ENCODE measurements at places on chromosomes 1 and 21.
A peak's percentile ranks its signal among the peaks of the same experiment; 100 is the strongest.

DNA sequence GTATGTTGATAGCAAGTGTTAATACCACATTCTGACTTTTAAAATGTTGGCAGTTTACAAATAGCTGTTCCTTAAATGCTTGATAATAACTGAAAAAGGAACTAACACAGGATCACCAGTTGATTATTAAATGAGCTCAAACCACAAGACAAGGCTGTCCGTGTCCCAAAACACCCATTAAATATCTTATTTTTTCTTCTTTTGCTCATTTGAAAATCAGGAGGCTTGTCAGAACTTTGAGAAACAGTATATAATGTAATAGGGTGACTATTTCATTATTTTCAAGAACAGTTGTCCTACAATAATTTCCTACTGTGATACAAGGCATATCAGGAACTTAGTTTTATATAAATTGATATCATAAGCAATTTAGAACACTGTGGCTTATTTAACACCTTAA lies 2.7 kb downstream of the CDKN2C start:
- DNase-seq = no peak

DNA sequence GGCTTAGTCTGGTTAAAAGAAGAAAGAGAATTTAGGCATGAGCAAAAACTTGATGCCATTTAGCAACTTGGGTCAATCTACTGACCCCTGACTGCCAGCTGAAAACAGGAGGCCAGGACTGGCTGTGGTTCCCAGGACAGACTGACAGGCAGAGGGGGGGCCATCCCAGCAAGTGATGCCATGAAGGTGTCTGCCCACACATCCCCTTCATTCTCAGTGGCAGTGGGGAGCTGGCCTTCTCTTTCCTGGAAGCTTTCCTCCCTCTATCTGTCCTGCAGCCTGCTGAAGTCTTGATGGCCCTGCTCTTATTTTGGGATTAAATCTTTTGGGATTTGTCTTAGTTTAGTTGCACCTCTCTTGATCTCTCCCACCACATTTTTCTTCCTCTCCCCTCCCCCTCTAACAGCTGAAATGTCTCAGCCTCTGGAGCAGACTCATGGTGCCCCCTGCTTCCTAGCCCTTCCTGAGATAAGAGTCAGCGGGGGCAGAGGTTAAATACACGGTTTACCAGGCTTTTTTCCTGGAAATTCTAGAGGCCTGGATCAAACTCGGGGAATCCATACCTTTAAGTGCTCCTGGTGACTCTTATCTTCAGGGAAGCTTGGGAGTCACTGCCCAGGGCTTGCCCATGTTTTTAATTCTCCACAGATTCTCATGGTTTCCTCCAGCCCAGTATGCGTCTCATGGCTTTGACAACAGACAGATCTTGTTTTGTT lies 99.5 kb upstream of the TSPAN2 start:
- DNase-seq = no peak

- DNase-seq = no peak
Measured at GRCh38 chr1:96488777-96489176, 232.8 kb upstream of the PTBP2 start.

DNA sequence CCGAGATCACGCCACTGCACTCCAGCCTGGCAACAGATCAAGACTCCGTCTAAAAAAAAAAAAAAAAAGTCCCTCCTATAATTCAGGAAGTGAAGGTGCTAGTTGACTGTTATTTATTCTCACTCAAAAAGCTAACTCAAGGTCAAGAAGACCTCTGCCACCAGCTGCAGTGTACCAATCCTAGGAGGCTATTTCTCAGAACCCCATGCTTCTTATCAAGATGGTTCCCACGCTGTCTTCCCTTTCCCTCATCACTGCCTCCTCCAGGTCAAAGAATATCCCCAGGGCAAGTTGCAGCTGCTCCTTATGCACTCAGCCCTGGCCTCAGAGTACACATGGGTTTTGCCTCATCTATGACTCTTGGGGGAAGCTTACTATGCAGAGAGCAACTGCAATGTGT lies 53.6 kb downstream of the RERE start:
- DNase-seq = peak; percentile 34

GRCh38 chr1:161071886-161072371 lies 2.2 kb upstream of the ARHGAP30 start:
- peak; percentile 82 for DNase-seq

DNA sequence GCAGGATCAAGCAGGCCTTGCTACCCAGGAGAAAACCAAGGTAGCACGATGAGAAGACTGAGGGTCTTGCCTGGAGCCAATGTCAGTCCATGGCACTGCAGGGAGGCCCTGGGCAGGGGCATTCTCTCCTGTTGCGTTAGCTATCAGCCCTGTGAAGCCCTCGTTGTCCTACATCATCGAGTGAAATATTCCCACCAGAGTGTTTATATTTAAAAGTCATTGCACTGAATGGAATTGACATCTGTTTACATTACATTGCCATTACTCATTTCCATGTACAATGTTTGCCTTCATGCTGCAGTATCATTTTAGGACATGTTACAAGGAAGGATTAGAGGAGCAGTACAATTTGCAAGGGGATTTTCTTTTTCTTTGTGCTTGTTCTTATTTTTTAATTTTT lies 243.9 kb downstream of the KAZN start:
- DNase-seq = no peak

- no peak for DNase-seq
Measured at GRCh38 chr1:55904541-55904940, 674.8 kb downstream of the PLPP3 start.

DNA sequence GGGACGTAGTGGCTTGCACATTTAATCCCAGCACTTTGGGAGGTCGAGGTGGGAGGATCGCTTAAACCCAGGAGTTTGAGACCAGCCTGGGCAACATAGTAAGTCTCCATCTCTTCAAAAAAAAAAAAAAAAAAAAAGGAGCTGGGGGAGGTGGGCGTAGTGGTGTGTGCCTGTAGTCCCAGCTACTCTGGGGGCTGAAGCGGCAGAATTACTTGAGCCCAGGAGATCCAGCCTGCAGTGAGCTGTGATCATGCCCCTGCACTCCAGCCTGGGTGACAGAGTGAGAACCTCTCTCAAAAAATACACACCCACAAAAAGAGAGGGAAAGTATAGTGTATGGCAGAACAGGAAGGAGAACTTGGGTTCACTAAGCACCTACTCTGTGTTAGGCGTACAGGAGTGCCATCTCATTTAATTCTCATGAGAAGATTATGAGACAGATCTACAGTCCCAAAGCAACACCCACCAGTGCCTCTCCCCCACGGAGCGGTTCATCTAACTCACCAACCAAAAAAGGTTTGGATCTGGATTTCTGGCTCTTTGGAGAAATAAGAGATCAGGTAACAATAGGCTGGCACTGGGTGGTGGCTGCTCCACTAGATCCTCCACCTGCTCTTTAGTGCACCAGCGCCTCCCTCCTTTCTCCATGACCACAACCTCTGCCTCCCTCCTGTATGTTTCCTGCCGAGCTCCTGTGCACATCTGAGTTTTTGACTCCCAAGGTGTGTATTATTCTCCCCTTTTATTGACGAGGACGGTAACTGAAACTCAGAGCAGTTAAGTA lies 1.4 kb upstream of the TRAF5 start:
- peak; percentile 30 for DNase-seq

DNA sequence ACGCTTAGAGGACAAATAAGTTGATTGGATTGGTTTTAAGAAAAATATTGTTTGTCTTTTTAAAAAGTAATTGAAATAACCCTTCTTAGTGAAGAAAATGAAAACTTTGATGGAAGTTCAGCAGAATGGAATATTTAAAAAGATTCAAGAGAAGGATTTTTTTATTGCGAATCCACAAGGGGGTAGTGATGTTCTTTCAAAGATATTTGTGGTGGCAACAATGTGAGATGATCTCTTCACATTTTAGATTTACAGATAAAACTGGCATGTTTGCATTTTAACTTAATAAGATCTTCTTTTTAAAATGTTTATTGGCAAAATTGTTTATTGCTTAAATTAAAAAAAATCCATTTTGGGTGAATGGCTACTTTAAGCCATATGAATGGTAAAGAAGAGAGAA lies 8.9 kb downstream of the CAMTA1 start:
- DNase-seq = no peak

- DNase-seq = no peak
Measured at GRCh38 chr1:234955107-234955731, 173.4 kb downstream of the TOMM20 start.

DNA sequence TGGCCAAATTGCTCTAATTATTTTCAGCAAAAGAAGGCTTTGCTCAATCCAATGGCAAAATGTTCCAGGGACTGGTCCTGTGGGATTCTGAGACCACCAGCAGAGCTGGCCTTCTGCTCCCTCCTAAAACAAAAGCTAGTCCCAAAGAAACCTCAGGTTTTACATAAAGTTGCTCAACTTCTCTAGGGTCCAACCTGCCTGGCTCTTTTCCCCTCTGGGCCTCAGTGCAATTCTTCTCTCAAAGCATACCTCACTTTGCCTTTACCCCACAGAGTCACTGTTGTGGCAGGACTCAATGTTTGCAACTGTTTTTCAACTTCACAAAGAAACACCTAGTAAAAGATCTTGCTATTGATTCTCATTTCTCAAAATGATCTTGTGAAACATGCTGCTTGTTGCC lies 39.8 kb downstream of the TBX15 start:
- DNase-seq = no peak

DNA sequence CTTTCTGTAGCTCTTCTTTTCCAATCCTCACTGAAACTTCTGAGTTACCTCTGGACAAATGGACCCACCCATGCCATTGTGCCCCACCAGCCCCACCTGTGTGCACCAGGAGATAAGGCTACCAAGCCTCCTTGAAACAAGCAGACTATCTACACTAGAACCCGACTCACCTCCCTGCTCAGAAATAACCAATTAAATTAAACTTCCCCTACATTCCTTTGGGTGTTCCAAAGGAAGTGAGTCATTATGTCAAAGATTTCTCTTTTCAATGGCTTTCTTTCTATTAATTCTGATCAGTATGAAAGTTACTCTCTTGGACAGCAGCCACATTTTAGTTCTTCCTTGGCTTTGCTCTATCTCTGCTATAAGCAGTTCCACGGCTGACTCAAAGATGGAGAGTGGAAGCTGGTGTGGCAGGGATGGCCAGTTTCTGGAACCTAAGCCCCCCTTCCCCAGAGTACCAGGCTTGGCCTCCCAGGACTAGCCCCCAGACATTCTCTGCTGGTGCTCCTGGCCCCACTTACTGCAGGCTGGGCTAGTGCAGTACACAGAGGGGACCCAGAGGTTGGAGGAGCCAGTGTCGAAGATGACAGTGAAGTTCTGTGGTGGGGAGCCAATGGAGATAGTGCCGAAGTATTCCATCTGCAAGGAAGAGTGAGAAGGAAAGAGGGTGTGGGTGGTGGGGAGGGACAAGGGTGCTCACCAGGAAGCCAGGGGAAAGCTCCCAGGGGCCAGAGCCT lies 1.9 kb downstream of the CTSE start:
- no peak for DNase-seq

GRCh38 chr1:23804183-23804835 lies 3.8 kb upstream of the GALE start:
- DNase-seq = no peak

GRCh38 chr1:28740118-28740517 lies 3.4 kb downstream of the YTHDF2 start:
- no peak for DNase-seq

- DNase-seq = no peak
Measured at GRCh38 chr1:221725735-221726672, 15.9 kb downstream of the DUSP10 start.

GRCh38 chr1:29501227-29501976 lies 265.1 kb downstream of the PTPRU start:
- DNase-seq = peak; percentile 55

DNA sequence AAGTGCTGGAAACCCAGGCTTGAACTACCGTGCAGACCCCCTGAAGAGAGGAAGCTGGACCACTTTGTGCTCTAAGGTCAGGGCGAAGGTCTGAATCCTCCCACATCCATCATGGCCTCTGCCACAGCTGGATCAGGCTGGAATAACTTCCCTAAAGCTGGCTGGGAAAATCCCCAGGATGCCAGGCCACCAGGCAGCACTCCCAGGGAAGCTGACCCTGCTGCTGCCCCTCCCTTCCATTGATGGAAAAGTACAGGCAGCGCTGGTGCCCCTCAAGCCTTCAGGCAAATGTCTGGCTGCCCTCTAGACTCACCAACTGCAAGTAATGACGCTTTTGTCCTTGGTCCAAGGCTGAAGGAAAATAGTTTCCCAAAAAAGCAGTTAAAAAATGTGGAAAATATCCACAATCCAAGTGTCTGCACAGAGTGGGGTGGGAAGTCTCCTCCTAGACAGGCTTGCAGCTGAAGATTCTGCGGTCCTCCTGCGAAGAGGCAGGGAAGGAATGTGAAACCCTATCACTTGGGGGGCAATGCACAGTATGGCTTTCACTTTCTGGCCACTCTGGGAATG lies 39.9 kb upstream of the TSPAN2 start:
- no peak for DNase-seq

DNA sequence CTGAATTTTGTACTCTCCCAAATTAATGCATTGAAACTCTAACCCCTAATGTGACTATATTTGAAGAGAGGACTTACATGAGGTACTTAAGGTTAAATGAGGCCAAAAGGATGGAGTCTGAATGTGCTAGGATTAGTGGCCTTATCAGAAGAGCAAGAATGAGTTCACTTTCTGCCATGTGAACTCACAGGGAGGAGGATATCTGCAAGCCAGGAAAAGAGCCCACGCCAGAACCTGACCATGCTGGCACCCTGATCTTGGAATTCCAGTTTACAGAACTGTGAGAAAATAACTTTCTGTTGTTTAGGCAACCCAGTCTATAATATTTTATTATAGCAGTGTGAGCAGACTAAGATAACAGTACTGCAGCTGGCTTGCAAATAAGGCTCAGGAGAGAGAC lies 12.2 kb upstream of the FASLG start:
- no peak for DNase-seq

GRCh38 chr1:94884106-94884505 lies 42.8 kb downstream of the CNN3 start:
- peak; percentile 82 for DNase-seq

All from iPS-NIHi11 (cell line).